Naive thymus-derived CD8-positive, alpha-beta T cell (primary cell): ENCODE measurements at places on chromosomes 6 and 20.

DNA sequence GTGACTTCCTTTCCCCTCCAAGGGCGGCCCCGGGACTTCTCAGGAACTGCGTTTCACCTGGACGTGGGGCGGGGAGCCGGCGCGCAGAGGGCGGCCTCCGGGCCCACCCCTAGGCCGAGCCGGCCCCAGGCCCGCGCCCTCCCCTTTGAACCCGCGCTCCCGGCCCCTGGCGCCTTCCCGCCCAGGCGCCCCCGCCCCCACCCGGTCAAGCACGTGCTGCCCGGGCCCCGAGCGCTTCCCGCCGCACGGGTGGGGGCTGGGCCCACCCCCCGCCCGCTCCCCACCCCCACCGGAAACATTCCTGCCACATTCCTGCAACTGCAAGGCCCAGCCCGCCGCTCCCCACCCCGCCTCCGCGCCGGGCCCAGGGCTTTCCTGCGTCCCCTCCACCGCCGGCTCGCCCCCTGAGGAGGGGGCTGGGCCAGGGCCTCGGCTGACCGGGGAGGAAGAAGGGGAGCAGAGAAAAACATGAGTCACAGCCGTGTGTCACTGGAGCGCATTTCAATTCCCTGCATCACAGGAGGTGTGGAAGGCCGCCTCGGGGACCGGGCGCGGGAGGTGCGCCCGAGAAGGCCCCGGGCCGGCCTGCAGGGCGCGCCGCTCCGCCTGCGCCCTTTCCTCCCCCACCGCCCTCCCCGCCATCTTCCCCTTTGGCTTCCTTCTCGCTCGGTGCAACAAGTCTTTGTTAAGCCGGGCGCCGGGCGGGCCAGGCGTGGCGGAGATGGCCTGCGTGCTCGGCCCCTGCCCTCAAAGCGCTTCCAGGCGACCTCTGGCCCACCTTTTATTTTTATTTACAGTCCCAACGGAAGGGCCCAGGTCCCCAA lies 1.2 kb upstream of the HMGA1 start:
- DNase-seq: no peak

GRCh38 chr20:33685328-33686099 lies 671 bp downstream of the E2F1 start:
- no peak for DNase-seq

DNA sequence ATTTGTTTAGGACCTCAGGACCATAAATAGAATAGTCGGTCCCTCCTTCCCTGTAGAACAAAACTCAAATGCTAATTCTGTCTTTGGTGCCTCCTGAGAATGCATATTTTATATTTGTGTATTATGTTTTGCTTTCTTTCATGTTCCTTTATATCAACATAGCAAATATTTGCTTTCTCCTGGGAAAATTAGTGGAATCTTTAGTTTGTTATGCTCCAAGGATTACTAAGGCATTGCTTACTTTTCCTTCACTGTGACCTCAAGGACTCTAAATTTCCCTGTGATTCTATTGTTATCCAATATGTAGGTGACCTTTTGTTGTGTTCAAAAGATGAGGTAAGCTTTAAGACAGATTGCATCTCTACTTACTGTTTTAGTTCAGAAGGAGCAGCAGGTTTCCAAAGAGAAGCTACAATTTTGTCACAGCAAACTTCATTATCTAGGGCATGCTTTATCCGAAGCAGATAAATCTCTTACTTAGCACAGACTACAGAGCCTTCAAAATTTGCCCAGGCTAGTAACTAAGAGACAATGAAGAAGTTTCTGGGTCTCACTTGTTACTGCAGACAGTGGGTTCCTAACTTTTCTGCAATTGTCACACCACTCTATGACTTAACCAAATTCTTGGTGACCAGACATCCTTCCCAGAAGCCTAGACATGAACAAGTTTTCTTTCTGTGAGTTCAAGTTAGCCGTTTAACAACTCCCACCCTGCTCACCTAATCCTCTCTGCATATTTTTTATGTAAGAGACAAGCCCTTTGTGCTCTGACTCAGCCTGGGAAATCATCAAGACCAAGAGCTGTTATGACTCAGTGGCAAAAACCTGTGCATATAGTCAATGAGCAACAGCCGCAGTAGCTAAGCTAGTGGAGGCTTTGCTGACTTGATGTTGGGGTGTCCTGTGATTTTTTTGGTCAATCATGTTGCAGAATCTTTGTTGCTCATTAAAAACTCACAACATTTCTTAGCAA lies 378.8 kb downstream of the QKI start:
- DNase-seq: no peak

DNA sequence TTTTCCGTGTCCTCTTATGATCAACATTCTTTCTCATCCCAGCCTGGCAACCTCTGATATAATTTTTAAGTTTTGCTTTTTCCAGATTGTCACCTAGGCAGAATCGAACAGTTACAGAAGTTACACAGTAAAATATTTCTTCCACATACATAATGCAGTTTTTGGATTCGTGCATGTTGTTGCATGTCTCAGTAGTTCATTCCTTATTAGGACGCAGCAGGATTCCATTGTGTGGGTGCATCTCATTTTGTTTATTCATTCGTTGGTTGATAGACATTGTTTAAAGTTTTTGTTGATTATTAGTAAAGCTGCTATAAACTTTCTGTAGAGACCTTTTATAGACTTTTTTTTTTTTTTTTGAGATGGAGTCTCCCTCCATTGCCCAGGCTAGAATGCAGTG lies 284.3 kb upstream of the FERMT1 start:
- DNase-seq: no peak

DNA sequence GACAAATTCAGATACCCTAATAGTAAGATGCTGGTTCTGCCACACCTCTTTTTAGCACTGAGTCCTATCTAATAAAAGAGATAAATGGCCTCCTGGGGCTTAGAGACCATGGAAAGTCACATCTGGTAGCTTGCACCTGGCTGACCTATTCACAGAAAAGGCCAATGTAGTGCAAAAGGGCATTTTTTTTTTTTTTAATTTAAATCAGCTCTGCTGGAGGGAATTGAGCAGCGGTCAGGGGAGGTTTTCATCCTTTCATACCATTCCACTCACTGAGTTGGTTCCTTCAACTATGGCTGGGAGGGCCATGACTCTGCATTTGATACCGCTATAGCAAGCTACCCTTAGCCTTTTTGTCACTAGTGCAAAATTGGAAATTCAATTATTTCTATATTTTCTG lies 20.1 kb upstream of the HS3ST5 start:
- no peak for DNase-seq

DNA sequence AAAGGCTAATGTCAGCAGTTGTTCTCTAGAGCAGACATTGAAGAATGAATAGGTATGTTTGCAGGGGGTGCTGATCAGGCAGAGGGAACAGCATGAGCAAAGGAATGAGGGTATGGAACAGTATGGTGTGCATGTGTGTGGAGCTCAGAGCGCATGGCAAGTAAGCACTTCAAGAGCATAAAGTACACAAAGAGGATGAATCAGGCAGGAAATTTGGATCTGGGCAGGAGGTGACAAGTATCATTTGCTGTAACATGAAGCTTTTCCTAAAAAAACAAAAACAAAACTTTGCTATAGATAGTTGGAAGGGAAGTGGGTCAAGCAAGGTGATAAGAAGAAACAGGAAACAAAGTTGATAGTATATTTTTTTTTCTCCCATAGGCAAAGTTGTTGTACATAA lies 746.8 kb downstream of the HDGFL1 start:
- no peak for DNase-seq

GRCh38 chr20:50611128-50611810 lies 80.1 kb downstream of the RIPOR3 start:
- DNase-seq: no peak

- DNase-seq: no peak
Measured at GRCh38 chr6:120966321-120966720, 368.0 kb downstream of the TBC1D32 start.

DNA sequence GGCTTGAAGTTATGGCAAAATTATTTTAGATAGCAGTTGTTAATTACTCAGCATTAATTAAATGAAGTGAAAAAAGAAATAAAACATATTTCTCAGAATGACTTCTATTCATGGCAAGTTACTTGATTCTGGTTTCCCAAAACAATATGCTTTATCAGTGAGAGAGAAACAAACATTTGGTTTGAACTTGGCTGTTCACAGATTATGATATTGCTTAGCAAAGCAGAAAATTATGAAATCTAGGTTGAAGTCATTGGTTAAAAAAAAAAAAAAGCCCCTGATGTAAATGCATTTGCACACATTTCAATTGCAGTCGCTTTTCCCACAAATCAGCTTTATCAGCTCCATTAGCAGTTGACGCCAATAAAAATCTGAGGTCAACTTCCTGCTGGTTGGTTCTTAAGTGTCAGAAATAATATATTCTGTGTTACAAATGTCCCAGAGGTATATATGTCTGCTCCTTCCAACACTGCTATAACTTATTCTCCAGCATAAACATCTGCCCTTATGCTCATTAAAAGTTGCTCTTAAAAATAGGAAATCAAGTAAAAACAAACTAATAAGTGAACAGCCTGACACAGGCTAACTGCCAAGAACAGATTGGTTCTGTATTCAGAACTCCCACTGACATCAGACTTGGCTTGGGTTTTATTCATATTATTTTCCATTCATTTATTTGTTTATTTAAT lies 275.4 kb downstream of the PHF3 start:
- no peak for DNase-seq

GRCh38 chr20:24332956-24333355 lies 136.5 kb upstream of the SYNDIG1 start:
- no peak for DNase-seq

GRCh38 chr6:20188630-20189075 lies 23.6 kb downstream of the MBOAT1 start:
- DNase-seq: no peak

DNA sequence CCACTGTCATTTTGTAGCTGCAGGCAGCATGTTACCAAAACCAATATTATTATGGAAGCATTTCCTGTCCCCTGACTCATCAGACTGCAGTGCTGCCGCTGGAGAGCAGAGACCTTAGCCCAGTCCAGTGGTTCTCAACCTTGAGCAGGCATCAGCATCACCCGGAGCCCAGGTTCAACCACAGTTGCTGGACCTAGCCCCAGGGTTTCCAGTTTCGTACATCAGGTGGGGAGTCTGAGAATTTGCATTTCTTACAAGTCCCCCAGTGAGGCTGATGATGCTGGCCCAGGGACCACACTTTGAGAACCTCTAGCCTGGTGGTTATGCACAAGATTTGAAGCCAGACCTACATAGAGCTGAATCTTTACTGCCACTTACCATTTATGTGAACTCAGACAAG lies 47.3 kb downstream of the LY86 start:
- DNase-seq: no peak
